Activated naive CD4-positive, alpha-beta T cell treated with Interleukin-2 at 50 U/mL for 16 hours (primary cell): ENCODE measurements at places on chromosomes 2 and 18.

- no peak for DNase-seq
Measured at GRCh38 chr2:63590626-63591408, 2.1 kb downstream of the MDH1 start.

DNA sequence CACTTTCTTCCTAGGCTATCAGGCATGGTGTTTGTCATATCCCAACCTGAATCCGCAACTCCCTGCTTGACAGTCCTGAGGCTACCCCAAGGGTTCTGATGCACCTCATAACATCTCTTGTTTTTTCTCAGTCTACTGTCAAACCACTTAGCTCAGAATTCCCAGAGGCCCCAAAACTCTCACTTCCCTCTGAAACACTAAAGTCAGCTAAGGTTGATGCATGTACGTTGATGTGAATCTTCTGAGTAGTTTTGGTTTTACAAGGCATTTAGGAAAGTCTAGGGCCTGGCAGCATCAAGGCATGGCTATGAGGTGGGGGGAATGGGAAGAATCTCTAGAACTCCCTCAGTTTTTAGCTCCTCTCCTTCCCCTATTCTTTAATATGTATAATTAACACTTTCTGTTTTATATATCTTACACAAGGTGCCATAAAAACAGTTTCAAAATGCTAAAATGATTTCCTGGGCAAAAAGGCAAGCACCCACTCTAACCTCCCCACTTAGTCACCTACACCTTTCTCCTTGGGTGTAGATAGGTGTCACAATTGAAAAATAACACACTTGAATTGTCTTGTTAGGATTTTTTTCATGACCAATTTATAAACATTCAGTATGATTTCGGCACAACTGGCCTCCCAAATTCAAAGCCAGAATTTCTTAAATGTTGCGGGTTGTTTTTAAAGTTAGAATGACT lies 71.4 kb upstream of the TANK start:
- DNase-seq = no peak

- no peak for DNase-seq
Measured at GRCh38 chr18:48815179-48815515, 135.6 kb downstream of the SMAD7 start.

- DNase-seq = peak; percentile 74
Measured at GRCh38 chr2:232611559-232612218, 21.7 kb upstream of the EFHD1 start.

- DNase-seq = no peak
Measured at GRCh38 chr2:232322560-232323327, 55.8 kb upstream of the ALPP start.

GRCh38 chr2:42150159-42150558 lies 19.0 kb upstream of the EML4 start:
- no peak for DNase-seq

GRCh38 chr2:53036196-53036595 lies 731.4 kb upstream of the CHAC2 start:
- no peak for DNase-seq

DNA sequence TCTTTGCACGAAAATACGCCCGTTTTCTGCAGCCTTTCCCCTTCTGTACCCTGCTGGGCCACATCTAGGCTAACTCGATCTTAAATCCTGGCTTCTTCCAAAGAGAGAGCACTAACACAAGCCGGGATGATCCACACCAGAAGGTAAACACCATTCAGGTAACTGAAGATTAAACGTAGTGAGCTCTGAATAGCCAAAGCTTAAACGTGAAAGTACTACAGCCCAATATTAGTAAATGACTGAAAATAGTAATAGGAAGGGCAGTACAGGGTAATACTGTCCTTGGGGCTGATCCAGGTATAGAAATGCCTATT lies 422 bp upstream of the MRPL53 start:
- DNase-seq = no peak

GRCh38 chr2:216927163-216927562 lies 67.3 kb upstream of the TNP1 start:
- DNase-seq = no peak

DNA sequence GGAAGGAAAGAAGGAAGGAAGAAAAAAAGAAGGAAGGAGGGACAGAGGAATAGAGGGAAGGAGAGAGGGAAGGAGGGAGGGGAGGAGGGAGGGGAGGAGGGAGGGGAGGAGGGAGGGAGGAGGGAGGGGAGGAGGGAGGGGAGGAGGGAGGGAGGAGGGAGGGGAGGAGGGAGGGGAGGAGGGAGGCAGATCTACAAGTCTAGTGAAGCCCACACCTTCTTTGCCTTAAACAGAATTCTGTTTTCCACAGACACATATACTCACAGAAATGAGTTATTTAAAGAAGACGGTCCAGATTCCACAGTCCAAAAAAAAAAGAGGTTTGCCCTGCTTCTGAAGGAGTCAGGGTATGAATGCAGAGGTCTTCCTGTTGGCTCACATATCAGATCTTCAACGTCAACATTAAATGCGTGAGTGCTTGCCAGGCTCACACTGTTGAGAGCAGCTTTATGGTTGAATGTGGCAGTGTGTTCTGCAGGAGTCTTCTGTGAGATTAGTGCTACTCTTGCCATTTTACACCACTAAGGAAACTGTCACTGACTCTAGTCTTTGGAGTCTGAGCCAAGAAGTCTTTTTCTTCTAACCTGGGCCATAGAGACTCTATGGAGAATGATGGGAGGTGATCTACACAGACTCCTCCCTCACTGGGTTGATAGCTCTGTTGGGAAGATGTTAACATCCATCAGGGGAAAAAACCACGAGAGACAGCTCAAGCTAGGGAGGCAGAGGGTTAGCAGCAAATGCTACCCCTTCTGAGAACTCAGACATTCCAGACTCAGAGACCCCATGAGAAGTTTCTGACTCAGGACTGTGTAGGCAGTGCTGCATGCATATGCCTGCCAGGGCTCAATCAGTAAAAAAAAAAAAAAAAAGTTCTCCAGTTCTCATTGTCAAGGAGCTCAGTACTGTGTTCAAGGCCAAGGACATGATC lies 23.3 kb downstream of the PAX8 start:
- no peak for DNase-seq

GRCh38 chr2:21367421-21367820 lies 243.7 kb downstream of the TDRD15 start:
- no peak for DNase-seq

GRCh38 chr2:88735133-88735532 lies 43.7 kb downstream of the RPIA start:
- DNase-seq = no peak

DNA sequence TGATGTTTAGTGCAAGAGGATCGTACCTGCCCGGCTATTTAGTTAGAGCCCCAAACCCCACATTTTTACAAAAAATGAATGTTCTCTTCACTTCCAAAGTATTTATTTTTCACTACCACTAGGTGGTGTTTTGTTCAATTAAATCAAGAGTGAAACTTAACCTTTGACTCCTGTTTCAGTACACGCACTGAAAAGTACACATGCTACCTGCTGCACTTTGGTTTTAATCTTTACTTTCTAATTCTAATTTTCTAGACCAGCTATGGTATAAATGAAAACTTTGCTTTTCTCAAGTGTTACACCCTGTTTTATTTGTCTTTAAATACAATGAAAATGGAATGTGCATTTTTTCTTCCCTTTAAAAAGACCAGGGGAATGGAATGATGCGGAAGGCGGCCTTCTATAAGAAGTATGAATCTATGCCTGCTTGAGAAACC lies 31.4 kb upstream of the CHN1 start:
- no peak for DNase-seq

- no peak for DNase-seq
Measured at GRCh38 chr2:241201445-241202267, 13.2 kb downstream of the ANO7 start.

DNA sequence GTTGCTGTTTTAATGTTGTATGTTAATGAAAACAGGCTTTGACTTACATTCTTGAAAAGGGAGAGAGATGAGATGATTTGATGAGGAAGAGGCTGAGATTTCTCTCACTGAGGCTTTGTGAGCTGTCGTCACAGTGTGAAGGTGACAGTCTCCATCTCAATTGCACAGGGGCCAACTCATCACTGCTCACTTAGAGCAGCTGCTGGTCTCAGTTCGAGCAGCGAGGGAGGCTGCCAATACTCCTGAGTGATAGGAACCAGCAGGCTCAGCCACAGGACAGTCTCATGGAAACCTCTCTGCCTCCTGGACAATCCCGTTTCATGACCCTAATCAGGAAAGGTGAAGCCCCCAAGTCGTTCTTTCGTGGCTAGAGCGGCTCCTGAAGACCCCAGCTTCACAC lies 170.7 kb upstream of the SOX11 start:
- DNase-seq = no peak

- DNase-seq = no peak
Measured at GRCh38 chr2:20168048-20168726, 56.7 kb downstream of the SDC1 start.

DNA sequence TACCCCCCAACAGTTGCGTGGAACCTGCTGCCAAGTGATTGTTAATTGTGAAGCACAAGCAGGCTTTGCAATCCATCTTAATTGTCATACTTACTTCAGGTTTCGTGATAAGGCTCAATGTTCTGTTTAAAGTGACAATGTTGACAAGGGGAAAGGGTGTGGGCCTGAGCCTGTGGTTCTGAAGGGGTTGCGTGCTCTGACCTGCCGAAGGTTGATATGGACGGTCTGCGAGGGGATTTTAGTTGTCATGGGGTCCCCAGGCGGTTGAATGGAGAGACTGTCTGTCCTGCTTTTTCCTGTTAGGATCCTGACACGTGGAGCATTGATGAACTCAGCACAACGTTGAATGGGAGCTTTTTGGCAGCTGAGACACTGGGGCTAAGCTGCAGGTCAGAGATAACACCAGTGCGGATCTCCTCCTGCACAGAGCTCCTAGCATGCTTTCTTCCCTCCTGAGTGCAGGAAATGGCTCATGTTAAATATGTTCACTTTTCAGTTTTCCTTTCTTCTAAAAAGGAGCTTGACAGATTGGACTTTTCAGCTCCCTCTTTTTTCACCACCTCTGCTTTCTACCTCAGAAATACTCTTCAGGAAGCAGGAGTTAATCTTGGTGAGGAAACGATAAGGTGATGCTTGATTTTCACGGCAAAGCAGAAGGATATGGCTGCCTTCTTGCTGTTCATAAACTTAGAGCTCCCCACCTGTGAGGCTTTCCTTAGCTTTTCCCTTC lies 62.9 kb upstream of the ZEB2 start:
- DNase-seq = no peak

GRCh38 chr18:7945882-7946281 lies 378.8 kb downstream of the PTPRM start:
- DNase-seq = no peak

DNA sequence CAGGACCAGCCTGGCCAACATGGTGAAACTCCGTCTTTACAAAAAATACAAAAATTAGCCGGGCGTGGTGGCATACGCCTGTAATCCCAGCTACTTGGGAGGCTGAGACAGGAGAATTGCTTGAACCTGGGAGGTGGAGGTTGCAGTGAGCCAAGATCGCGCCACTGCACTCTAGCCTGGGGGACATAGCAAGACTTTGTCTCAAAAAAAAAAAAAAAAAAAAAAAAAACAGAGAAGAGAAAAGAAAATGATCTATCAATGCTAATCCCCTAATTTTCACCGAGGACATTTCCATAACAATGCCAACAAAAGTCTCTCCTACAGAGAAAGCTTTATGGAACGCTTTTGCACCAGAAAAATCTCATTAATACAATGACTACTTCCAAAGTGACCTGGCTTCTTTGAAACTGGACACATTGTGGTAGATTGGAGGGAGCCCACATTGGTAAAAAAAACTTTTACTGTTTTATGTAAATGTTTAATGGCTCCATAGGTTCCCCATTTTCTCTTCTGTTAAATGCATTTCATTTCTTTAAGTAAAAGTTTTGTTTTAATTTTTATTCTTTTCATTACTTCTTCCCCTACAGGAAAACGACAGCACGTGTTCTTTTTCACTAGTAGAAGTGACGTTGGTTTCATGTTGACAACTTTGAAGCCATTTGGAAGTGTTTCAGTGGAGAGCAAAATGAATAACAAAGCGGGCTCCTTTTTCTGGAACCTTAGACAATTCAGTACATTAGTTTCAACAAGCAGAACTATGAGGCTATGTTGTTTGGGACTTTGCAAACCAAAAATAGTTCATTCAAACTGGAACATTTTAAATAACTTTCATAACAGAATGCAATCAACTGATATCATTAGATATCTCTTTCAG lies 888 bp downstream of the FASTKD2 start:
- no peak for DNase-seq

- DNase-seq = no peak
Measured at GRCh38 chr2:41930807-41931566, 116.8 kb upstream of the PKDCC start.

GRCh38 chr2:117835990-117836760 lies 21.7 kb downstream of the DDX18 start:
- peak; percentile 46 for DNase-seq

GRCh38 chr2:19336781-19337180 lies 21.6 kb downstream of the OSR1 start:
- no peak for DNase-seq

- DNase-seq = no peak
Measured at GRCh38 chr2:228707846-228708245, 526.4 kb upstream of the SPHKAP start.

- no peak for DNase-seq
Measured at GRCh38 chr2:23859234-23859633, 67.7 kb downstream of the ATAD2B start.

DNA sequence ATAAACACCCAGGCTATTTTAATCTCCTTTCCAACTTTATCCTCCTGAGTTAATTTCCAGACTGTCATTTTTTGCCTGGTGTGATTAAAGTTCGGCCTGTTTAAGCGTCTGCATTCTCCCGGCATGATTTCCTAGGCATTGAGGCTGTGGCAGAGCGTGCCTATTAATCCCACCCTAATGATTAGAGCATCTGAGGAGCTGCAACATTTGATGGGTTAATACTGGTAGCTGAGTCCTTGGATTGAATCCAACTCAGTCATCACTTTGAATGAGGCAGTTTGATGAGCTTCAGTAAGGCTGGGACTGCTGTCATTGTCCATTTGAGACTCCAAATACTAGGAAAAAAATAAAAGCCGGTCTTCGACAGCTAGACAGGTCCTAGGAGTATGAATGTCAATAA lies 882.5 kb downstream of the SLC4A3 start:
- no peak for DNase-seq

DNA sequence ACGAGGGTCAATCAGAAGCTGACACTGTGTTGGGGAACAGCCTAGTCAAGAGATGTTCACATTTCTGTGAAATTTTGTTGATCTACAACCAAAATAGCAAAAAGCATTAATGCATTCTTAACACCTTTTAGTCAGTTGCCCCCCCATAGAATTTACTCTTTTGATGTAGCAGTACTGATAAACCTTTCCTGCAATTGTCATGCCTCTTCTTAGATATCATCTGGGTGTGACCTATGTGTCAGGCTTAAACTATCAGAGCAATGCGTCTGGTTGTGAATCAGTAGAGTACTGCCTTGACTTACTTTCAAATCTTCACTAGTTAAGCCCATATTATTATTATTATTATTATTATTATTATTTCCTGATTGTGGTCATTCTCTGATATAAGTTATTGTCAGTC lies 61.9 kb downstream of the GREB1L start:
- no peak for DNase-seq

DNA sequence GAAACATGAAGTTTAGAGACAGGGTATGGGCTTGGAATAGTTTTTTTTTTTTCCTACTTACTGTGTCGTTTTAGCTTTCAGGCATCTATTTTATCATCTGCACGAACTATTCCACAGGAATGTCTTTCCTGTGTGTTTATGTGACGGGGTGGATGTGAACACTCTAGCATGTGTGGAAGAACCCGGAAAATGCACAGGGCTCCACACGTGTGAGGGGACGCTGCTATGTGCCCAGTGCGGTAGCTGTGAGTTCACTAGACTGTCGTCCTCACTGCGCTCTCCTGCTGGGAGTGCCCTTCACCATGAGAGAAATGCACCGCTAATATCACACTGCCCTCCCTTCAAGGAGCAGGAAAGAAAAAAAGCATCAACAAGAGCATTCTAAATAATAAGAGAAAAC lies 250.8 kb upstream of the PXDN start:
- no peak for DNase-seq

GRCh38 chr2:187299122-187299906 lies 148.7 kb downstream of the CALCRL start:
- DNase-seq = no peak
